ENCODE measurements at places on chromosomes 11 and 22.

- no peak for DNase-seq
Observed at GRCh38 chr22:20198557-20199319, 47.9 kb upstream of the CCDC188 start.

- DNase-seq: no peak
Observed at GRCh38 chr22:22823131-22823810, 64.3 kb upstream of the IGLL5 start.

DNA sequence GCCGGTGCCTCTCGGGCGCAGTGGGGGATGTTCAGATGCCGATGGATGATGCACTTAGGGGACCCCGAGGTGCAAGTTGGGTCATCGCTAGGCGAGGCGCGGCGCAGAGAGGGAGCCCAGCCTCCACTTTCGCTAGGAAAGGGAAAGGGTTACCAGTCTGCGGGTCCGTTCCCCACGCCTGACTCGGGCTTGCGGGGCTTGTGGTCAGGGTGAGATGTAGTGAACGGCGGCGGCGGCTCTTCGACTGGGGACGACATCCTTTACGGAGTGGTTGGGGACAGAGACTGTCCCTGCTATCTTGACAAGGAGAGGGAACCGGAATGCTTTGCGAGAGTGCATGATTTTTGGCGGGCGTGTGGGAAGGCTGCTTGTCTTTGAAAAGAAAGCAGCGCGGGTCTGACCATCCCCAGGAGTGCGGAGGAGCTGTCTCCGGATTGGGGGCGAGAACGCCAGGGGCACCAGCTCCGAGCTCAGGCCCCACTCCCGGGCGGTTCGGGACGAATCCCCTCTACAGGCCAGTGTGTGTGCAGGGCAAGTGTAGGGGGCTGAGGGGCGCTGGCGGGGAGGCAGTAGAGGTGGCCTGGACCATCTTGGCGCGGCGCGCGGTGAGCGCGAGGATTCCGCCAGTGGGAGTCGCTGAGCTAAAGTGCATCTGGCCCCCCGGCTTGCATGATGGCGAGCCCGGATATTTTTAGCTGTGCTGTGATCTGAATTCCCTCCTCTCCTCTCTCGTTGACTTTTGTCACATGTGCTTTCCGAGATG is 1.1 kb downstream of the FAT3 start:
- DNase-seq: no peak

- peak; percentile 47 for DNase-seq
Observed at GRCh38 chr11:120335908-120336640, at the start of gene ARHGEF12. Gene ARHGEF12, plus strand, starts transcription at chr11:120336413. Its CDS starts 831 bp downstream, at chr11:120337244.

GRCh38 chr11:10885703-10886363 is 28.0 kb upstream of the ZBED5 start:
- DNase-seq: no peak

DNA sequence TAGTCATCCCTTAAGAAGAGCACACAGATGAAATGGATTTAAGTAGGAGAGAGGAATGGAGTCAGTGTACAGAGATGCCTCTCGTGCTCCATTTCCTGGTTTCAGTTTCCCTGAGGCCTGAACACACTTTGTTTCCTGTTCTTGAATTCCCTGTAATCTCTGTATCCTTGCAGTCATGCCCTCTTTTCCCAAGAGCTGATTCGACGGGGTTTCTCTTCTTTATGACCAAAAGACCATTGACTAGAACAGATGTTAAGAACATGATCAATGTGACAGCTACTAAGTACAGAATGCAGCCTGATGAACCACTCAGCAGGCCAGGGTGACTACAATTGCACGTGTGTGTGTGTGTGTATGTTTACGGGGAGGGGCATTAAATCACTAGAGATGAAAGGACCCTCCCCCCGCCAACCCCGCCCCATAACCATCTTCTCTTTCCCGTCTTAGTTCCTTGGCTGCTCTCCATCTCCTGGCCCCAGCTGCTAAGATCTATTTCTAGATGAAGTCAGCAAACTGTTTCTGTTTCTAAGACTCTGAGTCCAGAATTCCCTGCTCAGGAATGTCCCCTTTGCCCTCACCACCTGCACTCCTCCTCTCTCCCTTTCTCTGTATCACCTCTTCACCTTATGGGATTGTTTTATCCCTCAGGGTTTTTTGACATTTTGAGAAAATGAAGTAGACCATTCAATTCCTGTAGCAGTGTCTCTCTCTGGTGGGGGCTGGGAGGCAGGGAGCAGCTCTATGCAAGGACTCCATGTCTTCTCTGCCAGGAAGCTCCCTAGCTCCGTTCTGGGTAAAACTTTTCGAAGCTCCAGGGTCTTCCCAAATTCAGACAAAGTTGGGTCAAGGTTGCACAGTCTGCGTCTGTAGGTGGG is 26.0 kb downstream of the SLC22A6 start:
- DNase-seq: no peak

- no peak for DNase-seq
Observed at GRCh38 chr11:82790723-82791484, 57.2 kb upstream of the FAM181B start.

DNA sequence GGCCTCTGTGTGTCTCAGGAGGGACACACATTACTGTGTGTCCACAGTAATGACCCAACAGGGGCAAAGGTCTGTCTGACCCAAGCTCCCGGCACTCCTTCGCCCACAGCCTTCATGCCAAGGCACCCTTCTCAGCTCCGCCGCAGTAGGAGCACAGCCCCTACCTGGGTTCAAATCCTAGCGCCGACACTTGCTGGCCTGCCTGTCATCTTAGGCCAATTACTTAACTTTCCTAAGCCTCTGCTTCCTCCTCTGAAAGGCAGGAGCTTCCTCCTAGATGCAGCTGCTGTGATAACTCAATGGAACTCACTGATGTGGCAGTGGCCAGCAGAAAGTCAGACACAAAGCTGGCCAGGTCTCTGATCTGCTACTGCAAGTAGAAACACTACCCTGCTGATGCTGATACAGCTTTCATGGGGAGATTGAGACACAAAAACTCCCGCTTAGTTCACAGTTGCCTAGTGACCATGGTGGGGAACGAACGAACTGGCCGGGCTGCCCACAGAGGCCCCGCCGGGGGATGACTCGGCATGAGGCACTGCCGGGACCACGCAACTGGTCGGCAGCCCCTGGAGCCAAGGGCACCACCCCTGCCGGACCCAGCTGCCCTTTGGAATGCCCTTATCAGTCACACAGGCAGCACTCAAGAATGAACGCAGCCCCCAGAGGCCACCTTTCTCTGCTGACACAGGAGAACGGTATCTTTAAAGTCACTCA is 8.1 kb downstream of the EHD1 start:
- no peak for DNase-seq

Measured in T-helper 22 cell (primary cell).